ENCODE measurements at places on chromosomes 3 and 15. TPM values are rescaled to one million over a fixed set of nuclear protein-coding genes. Genes with fewer than 3 reads are reported as not detected.

- H3K27me3 ChIP-seq = no peaks in the 10 kb centered on the region
- no peak overlapping the region for H3K4me3 ChIP-seq
Observed at GRCh38 chr3:183587336-183587735, 31.8 kb upstream of the KLHL6 start.

ADAMTS7 gene
- total RNA-seq = 0.68 TPM

GRCh38 chr15:29263289-29263688 lies 6.3 kb downstream of the NSMCE3 start:
- no peak overlapping the region for H3K4me3 ChIP-seq
- H3K36me3 ChIP-seq = no peaks in the 10 kb centered on the region
- H3K27me3 ChIP-seq = no peaks in the 10 kb centered on the region
- DNase-seq = no peak
- H3K27ac ChIP-seq = no peak overlapping the region

C3orf49 gene
- not detected for total RNA-seq

- no peak for DNase-seq
- H3K36me3 ChIP-seq = peaks cover 18% of the 10 kb centered on the region
- H3K27ac ChIP-seq = no peak overlapping the region
- H3K4me3 ChIP-seq = no peak overlapping the region
- H3K27me3 ChIP-seq = no peaks in the 10 kb centered on the region
- H3K4me1 ChIP-seq = no peaks in the 10 kb centered on the region
Observed at GRCh38 chr3:9834520-9835380, 9.1 kb downstream of the RPUSD3 start.

GRCh38 chr3:159322322-159322939 lies 520.6 kb downstream of the MFSD1 start:
- H3K4me3 ChIP-seq = no peak overlapping the region
- peak; percentile 28 for DNase-seq
- H3K4me1 ChIP-seq = no peaks in the 10 kb centered on the region
- no peak overlapping the region for H3K27ac ChIP-seq

DNA sequence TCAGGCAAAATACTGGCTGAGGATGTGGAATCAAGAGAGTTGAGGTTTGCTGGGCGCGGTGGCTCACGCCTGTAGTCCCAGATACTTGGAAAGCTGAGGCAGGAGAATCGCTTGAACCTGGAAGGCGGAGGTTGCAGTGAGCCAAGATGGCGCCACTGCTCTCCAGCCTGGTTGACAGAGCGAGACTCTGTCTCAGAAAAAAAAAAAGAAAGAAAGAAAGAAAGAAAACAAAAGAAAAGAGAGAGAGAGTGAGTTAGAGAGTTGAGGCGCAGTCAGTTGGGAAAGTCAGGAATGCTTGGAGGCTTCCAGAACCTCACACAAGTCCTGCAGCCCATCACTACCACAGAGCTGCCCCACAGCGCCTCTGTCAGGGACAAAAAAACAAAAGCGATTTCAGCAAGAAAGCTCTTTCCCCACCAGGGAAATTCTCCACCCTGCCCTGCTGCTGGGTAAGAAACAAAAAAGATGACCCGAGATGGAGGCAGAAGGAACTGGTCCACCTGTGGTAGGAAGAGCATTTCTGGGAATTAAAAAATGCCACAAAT lies 13.8 kb downstream of the HDC start:
- no peaks in the 10 kb centered on the region for H3K27me3 ChIP-seq
- no peak for DNase-seq
- H3K36me3 ChIP-seq = no peaks in the 10 kb centered on the region
- no peak overlapping the region for H3K27ac ChIP-seq
- H3K4me3 ChIP-seq = no peak overlapping the region

- H3K27ac ChIP-seq = no peak overlapping the region
- peaks cover 14% of the 10 kb centered on the region for H3K4me1 ChIP-seq
- no peaks in the 10 kb centered on the region for H3K36me3 ChIP-seq
- DNase-seq = no peak
Observed at GRCh38 chr3:4759689-4760312, 219.4 kb upstream of the BHLHE40 start.

GRCh38 chr3:99902091-99902490 lies 84.4 kb downstream of the CMSS1 start:
- H3K27ac ChIP-seq = no peak overlapping the region
- no peak overlapping the region for H3K4me3 ChIP-seq

DNA sequence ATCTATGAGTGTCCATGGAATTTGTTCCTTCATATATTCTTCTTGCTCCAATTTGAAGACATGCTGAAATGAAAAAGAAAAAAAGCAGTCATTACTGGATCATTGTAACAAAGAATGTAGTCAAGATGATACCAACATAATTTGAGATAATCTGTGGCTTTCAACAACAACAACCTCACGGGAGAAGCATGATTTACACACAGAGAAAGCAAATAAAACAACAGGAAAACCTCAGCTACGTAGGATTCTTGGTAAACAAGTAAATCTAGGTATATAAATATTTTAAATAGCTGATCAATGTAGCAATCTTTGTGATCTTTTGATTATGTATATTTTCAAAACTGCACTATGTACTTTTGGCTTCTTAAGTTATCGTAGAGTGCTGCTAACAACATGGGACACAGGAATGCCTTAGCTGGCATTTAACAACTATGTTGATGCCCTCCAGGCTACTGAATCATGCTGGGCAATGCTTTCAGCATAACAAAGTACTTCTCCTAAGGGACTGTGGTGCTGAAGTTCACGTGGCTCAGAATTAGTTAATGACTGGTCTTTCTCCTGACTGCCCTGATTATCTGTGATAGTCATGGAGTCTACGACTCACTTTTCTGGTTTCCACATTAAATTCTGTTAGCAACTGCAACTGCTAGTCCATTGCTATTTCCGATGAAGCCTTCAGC lies 96.5 kb upstream of the MYO5C start:
- no peak overlapping the region for H3K4me3 ChIP-seq
- no peaks in the 10 kb centered on the region for H3K27me3 ChIP-seq
- H3K27ac ChIP-seq = no peak overlapping the region

DNA sequence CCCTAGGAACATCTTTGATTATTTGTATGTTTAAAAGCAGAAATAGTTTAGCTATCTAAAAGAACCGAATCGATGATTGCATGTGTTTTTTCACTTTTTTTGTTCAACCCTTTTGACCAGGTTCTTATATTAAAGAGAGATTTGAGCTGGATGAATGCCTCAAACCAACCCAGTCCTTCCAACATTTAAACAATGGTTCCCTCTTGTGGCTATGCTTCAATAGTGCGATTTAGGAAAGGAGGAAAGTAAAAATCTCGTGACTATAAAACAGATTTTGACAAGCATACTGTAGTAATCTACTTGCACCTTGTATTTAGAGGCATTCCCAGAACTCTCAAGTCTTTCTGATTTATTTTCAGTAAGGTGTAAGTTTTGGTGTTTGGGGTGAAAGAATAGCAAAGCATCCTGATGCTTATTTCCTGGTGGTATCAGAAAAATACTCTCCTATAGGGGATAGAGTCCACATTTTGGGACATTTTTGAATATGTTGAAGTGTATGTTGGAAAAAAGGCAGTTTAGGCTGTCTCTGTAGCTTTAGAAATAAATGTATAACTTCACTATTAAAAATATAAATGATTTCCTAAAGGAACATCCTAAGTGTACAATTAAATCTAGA lies 159.6 kb upstream of the KCNH8 start:
- H3K36me3 ChIP-seq = no peaks in the 10 kb centered on the region
- DNase-seq = no peak
- H3K27ac ChIP-seq = no peak overlapping the region
- no peak overlapping the region for H3K4me3 ChIP-seq
- no peaks in the 10 kb centered on the region for H3K27me3 ChIP-seq

DNA sequence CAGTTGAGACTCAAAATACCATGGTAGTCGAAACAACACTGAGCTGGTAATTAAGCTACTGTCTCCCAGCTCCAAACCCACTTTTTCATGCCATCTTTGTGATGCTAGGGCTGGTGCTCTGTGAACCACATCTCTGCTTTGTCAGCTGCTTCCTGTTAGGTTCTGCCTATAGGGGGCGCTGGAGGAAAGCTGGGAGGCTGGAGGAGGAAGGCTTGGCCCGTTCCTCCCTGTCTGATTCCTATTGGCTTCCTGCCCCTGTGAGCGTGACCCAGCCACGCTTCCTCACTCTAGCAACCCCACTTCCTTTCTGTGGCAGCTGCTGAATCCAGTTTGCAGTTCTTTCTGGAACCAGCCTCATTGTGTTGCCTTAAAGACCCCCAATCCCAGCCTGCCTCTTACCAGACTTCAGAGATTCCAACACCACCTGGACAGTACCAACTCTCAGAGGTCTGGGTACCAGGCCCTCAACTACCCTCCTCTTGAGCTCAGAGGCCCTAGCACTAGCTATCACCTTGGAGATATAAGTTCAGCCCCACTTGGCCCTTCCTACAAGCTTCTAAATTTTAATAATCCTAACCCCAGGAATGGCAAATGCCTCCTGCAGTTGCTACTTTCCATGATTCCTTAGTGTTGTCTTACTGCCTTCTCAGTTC lies 120.9 kb downstream of the ERC2 start:
- no peaks in the 10 kb centered on the region for H3K36me3 ChIP-seq
- no peak overlapping the region for H3K27ac ChIP-seq
- H3K4me1 ChIP-seq = no peaks in the 10 kb centered on the region
- no peak for DNase-seq
- no peaks in the 10 kb centered on the region for H3K27me3 ChIP-seq
- no peak overlapping the region for H3K4me3 ChIP-seq

- no peak overlapping the region for H3K27ac ChIP-seq
- H3K27me3 ChIP-seq = no peaks in the 10 kb centered on the region
- H3K4me1 ChIP-seq = no peaks in the 10 kb centered on the region
- H3K4me3 ChIP-seq = no peak overlapping the region
- DNase-seq = no peak
- H3K36me3 ChIP-seq = peaks cover 27% of the 10 kb centered on the region
Observed at GRCh38 chr15:89900849-89901248, 7.1 kb upstream of the AP3S2 start.

GRCh38 chr3:166669781-166670180 lies 710.3 kb downstream of the ZBBX start:
- H3K4me3 ChIP-seq = no peak overlapping the region
- no peaks in the 10 kb centered on the region for H3K36me3 ChIP-seq
- DNase-seq = no peak
- H3K27ac ChIP-seq = no peak overlapping the region
- no peaks in the 10 kb centered on the region for H3K27me3 ChIP-seq
- no peaks in the 10 kb centered on the region for H3K4me1 ChIP-seq

DNA sequence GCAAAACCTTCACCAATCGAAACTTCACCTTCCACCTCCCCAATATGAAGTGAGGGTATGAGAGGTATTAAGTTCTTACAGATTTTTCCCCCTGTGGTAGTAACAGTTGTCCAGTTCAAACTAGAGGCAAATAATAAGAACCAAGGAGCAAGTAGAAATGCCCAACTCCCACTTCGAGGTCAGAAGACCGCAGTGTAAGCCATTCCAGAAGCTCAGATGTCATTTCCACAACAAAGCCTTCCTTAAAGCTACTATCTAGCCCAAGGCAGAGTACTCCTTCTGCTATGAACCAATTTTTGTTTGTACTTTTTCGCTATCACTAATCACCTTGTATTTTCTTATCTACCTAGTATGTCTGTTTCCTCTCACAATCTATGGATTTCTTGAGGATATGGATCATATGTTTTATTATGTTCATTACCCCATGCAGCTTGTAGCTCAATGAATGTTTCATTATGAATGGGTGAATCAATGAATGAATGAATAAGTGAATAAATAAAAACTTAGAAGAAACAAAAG lies 235.7 kb upstream of the KCNMB2 start:
- no peak overlapping the region for H3K27ac ChIP-seq
- no peak overlapping the region for H3K4me3 ChIP-seq
- no peak for DNase-seq
- H3K36me3 ChIP-seq = no peaks in the 10 kb centered on the region

DNA sequence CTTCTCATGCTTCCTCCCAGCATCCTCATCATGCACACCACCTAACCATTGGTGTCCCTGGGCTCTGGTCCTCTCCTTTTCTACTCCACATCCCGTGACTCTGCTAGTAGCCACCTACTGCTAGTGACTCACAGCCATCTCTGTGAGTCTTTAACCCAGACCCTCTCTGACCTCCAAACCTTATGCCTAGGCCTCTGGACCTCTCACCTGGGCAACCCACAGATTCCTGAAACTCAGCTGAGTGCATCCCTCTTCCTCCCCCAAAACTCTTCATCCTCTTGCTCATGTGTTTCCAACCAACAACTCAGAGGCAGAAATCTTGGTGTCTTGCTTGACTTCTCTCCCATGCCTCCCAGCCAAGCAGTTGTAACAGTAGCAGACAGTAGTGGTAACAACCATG lies 20.0 kb upstream of the SLCO2A1 start:
- no peak overlapping the region for H3K4me3 ChIP-seq
- H3K27ac ChIP-seq = no peak overlapping the region
- DNase-seq = no peak
- no peaks in the 10 kb centered on the region for H3K27me3 ChIP-seq

DNA sequence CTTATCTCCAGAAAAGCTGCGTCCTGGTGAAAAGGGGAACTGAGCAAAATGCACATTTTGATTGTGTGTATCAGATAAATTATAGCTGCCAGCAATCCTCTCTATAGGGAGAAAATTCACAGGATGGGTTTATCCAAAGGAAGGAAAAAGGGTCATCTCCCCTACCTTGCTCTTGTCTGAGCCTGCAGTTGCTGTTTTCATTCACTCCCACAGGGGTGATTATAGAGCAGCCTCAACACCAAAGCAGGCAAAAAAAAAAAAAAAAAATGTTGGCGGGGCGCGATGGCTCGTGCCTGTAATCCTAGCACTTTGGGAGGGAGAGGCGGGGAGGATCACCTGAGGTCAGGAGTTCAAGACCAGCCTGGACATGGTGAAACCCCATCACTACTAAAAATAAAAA lies 333.7 kb downstream of the ROBO2 start:
- H3K27ac ChIP-seq = no peak overlapping the region
- H3K36me3 ChIP-seq = no peaks in the 10 kb centered on the region
- no peaks in the 10 kb centered on the region for H3K4me1 ChIP-seq

- H3K27ac ChIP-seq = no peak overlapping the region
- H3K4me3 ChIP-seq = no peak overlapping the region
- no peaks in the 10 kb centered on the region for H3K4me1 ChIP-seq
- H3K27me3 ChIP-seq = no peaks in the 10 kb centered on the region
- no peak for DNase-seq
Observed at GRCh38 chr15:57578288-57578900, 13.3 kb upstream of the MYZAP start.

CFAP100 gene
- not detected for total RNA-seq

DNA sequence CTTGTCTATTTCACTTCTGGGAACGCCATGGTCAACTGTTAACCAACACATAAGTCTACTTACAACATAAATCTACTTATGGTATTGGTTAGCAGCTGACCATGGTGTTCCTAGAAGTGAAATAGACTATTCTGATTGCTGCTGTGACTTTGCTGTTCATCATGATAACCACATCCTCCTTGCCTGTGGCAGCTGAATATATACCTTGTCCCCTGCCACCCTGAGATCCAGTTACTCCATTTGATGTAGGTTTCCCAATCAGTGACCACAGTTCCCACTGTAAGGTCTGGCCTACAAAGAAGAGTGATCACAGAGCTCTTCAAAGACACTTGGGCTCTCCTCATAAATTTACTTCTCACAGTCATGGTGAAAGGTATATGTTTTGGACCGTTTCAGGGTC lies 66.8 kb upstream of the ALDH1A3 start:
- no peak overlapping the region for H3K27ac ChIP-seq
- no peaks in the 10 kb centered on the region for H3K27me3 ChIP-seq
- no peak overlapping the region for H3K4me3 ChIP-seq

SAMD7 gene
- not detected for total RNA-seq
